ENCODE measurements at places on chromosomes 5 and 9.

GRCh38 chr5:16871746-16872339 is 64.2 kb downstream of the MYO10 start:
- no peak for DNase-seq

GRCh38 chr5:39080597-39081204 is 6.5 kb upstream of the RICTOR start:
- peak; percentile 68 for DNase-seq

DNA sequence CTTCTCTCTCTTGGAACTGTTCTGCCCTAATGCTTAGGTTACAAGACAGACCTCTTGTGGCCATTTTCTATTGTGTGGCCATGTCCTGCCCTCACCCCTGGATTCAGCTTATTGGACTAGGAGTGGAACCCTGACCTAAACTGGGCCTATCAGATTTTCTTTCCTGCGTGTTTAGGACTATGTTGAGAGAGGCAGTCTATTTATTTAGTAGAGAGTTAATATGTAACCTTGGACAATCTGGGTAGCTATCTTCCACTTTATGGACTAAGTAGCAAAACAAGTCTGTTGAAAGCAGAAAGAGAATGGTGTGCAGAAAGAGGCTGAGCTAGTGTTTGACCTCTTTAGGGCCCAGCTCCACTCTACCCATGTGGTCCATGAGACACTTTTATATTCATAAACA is 82.6 kb upstream of the SMIM32 start:
- no peak for DNase-seq

DNA sequence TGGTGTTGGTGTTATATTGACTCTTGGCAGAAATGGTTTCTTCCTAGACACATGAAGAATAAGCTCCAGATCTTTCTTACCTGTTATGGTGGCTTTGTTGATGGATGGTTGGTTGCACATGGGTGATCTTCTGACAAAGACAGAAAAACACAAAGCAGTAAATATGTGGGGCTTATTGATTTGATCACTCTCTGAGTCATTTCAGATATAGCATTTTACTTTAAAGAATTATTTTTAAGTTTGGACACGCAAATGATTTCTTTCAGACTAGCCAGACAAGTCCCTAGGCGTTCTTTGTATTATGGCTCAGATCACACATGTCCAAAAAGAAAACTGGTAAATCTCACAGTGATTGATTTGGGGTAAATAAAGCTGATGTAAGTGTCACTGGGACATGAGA is 597.6 kb downstream of the RAB3C start:
- no peak for DNase-seq

DNA sequence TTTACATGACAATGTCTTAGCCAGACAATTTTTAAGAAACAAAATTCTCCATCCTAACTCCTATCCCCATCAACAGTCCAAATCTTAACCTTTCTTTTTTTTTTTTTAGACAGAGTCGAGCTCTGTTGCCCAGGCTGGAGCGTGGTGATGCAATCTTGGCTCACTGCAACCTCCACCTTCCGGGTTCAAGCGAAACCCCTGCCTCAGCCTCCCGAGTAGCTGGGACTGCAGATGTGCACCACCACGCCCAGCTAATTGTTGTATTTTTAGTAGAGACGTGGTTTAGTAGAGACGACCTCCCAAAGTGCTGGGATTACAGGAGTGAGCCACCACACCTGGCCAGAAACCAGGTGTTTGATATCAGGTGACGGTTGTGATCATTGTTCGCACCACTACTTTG is 10.2 kb downstream of the ABL1 start:
- no peak for DNase-seq

All from CD4-positive, alpha-beta T cell treated with Interleukin-17A for 1 hour (primary cell).